ELF-1 (cell line): ENCODE measurements at places on chromosomes 7 and 10.

GRCh38 chr10:60406182-60406581 lies 16.5 kb upstream of the ANK3 start:
- no peak for DNase-seq

- no peak for DNase-seq
Observed at GRCh38 chr7:50768485-50769474, 13.9 kb downstream of the GRB10 start.

DNA sequence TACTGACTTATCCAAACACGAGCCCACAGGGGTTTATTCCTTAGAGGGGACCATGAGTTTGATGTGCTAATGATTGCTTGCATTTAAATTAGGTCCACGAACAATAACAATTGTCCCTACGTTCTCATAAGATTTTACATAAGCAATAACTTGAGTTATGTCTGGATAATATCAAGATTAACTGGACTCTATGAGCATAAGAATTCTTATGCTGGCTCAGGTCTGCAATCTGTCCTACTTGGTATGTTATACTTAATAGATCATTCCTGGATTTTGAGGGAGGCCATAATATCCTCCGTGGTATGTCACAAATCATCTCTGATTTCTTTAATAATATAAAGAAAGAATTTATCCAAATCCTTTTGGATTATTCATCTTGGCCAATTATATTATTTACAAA lies 552.3 kb downstream of the KCNMA1 start:
- no peak for DNase-seq

DNA sequence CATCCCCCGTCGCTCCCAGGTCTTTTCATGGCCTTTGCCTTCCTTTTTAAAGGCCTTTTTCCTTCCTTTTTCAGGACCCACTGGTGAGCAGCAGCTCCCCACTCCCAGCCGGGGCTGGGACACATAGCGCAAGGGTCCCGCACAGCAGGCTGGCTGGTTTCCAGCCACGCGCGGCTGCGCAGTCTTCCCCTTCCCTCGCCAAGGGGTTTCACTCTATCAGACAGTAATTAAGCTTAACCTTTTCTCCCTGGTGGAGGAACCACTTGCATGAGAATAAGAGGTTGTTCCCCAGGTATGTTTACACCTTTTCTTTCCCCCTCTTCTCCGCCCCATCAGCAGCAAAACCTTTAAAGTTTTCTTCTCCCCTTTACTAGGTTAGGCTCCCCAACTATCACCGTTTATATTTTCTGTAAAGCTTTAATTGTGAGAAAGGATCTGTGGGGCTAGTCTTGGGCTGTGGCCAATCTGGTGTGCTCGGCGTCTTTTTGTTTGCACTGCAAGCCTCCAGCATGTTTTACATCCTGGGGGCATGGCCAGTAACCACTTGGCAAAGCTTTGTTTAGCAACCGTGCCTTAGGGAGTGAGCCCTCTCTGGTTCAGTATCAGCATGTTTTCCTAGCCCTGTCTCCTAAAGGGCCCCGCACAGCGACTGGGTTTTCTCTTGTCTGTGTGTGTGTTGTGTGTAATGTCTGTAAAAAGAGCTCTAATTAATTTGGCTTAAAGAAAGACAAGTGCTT lies 219.6 kb downstream of the PHF14 start:
- peak; percentile 94 for DNase-seq

GRCh38 chr10:51001587-51001986 lies 72.7 kb upstream of the PRKG1 start:
- DNase-seq = no peak

DNA sequence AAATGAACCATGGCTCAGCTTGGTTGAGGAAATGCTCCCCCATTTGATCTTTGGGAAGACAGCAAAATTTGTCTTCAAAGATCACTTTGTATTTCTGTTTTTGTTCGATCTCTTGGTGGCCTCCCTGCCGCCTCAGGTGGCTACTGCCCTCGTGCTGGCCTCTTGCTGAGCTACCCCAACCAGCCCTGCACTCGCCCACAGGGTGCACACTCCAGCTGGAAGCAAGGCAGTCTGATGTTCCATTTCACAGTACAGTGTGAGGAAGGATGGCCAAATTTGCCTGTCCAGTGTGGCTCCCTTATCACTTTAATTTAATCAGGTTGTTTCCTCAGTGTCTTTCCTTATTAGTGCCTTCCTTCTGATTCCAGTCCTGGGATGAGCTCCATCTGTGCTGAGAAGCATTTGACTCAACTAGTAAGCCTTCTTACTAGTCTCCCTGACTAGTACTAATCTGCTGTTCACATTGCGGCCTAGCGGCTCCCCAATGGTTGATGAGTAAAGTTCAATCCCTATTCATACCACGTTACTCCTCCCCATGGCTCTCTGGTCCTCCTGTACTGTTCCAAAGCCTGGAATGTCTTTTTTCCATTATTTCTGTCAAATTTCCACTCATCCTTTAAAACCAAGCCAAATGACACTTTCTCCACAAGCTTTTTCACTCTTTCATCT lies 8.2 kb downstream of the MYOF start:
- no peak for DNase-seq

DNA sequence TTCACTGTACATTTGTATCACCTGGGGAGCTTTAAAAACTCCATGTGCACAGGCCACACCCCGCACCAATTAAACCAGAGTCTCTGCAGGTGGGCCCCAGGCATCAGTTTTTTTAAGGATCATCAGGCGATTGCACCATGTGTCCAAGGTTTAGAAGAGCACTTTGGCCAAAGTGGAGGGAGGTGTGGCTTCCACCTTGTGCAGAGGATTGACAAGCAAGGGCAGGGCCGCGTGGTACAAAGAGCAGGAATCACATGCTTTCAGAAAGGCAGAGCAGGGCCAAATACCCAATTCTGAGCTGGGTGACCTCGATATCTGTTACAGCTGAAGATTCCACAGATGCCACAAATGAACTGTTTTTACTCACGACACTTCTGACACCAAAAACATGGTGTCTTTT lies 52.4 kb downstream of the NOC3L start:
- no peak for DNase-seq

DNA sequence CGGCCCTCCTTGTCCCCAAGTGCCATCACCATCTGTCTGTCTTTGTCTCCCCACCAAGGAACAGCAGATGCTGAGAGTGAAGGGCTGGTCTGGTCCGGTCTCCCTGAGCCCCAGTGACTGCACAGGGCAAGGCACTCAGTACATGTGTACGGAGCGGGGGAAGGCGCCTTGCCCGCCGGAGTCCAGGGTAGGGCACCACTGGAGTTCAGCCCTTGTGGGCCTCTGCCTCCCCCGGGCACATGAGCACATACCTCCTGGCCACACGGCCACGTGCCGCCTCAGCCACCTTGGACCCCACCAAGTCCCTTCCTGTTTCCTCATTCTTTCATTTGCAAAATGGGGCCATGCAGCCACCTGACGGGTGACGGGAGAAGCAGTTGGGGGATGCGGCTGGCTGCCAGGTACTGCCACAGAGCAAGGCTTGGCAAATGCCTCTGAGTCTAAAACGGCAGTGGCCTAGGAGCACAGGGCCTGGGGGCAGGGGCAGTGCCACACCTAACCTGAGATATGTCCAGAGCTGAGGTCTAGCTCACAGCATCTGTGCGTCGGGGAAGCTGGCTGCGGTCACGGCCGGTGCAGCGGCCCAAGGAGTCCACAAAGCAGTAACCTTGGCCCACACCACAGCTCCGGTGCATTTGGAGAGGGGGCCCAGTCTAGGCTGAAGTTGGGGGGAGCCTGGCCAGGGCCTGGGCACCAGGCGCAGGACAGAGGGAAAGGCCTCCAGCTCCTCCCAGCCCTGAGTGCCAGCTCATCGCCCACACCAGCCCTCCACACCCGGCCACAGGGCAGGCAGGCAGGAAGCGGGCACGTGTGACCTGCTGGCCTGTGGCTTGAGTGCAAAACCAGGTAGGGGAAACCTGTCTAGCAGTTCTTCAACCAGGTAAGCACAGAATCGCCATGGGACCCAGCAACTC lies 5.2 kb downstream of the ADAP1 start:
- no peak for DNase-seq

- no peak for DNase-seq
Observed at GRCh38 chr7:34762764-34763163, 104.7 kb downstream of the NPSR1 start.

GRCh38 chr10:23158370-23158769 lies 33.7 kb upstream of the PTF1A start:
- peak; percentile 87 for DNase-seq

- DNase-seq = peak; percentile 89
Observed at GRCh38 chr10:73879296-73880173, 5.2 kb upstream of the CAMK2G start.

- no peak for DNase-seq
Observed at GRCh38 chr7:63093481-63093880, 905.2 kb upstream of the ZNF722 start.

- DNase-seq = no peak
Observed at GRCh38 chr7:152869041-152869676, 109.6 kb downstream of the ACTR3B start.

GRCh38 chr7:43495572-43495971 lies 87.3 kb upstream of the STK17A start:
- no peak for DNase-seq

GRCh38 chr10:18402853-18403252 lies 248.5 kb downstream of the NSUN6 start:
- no peak for DNase-seq

DNA sequence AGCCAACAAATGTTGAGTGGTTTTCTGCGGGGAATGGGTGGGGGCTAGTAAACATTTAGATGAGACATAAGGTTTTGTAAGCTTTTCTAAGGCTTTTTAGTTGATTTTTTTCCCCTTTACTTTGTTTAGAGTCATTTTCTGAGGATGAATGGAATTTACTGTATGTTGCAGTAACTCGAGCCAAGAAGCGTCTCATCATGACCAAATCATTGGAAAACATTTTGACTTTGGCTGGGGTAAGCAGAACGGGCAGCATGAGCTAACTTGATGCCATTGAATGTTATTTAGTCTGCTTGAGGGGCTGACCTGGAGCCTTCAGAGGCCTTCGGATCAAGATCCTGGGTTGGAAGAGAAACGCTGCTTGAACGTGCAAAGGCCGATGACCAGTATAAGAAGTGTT lies 37.3 kb downstream of the FBH1 start:
- DNase-seq = no peak

GRCh38 chr10:78653555-78653954 lies 415.2 kb upstream of the ZMIZ1 start:
- no peak for DNase-seq

DNA sequence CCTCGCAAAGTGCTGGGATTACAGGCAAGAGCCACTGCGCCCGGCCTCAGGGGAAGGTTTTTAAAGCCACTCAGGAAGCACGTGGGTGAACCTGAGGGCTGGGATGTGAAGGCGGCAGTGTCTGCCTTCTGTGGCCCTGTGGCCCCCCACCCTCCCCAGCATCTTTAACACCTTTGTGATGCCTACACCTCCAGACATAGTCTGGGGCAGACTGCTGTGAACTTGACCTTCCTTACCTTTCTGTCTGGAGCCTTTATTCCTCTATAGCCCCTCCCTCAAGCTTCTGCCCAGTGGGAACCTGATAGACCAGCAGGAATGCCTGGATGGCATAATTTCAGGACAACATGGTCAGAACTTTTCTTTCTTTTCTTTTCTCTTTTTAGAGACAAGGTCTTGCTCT lies 550.2 kb downstream of the GALNT17 start:
- DNase-seq = no peak

GRCh38 chr10:10138685-10139084 lies 879.0 kb upstream of the CELF2 start:
- DNase-seq = no peak

DNA sequence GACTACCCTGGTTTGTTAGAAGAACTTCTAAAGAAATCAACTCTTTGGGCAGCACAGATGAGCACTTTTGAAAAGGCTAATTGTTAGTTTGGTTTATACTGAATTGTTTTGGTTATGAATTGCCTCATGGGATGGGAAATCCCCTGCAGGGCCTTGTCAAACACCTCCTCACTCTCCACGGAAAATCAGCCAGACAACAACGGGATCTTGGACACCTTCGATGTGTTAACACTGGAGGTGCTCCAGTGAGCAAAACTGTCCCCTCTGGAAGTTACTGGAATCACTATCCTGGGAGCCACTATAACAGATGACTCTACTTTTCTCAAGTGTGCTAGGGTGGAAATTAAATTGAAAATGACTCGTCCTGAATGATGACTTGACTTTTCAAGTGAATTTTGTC lies 38.7 kb downstream of the CDK6 start:
- DNase-seq = no peak

DNA sequence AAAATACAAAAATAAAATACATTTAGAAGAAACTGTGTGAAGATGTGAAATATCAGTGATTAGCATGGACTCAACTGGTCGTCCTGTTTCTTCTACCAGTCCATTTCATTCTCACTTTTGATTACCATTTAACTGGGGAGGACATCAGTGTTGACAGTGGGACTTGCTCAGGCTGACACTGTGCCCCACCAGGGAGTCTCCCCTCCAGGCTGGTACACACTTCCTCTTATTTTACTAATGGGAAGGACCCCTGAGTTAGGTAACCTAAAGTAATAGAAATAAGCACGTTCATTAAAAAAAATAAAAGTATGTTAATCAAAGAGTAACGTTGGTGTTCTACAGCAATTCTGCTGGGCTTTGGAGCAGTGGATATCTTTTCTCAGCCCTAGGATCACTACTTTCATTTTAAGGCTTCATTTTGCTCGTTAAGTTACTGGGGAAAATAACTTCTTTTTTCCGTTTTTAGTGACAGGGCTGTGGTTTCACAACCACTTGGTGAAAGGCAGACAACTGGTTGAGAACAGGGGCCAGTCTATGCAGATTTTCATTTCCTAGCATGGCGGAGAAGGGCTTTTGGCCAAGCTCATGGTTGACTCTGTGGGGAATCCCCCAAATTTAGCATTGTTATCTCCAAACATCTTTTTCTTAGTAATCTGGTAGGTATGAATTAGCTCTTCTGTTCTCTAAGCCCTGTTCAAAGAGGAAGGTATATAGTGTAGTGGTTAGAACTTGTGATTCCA lies 2.1 kb downstream of the SNX10 start:
- no peak for DNase-seq

DNA sequence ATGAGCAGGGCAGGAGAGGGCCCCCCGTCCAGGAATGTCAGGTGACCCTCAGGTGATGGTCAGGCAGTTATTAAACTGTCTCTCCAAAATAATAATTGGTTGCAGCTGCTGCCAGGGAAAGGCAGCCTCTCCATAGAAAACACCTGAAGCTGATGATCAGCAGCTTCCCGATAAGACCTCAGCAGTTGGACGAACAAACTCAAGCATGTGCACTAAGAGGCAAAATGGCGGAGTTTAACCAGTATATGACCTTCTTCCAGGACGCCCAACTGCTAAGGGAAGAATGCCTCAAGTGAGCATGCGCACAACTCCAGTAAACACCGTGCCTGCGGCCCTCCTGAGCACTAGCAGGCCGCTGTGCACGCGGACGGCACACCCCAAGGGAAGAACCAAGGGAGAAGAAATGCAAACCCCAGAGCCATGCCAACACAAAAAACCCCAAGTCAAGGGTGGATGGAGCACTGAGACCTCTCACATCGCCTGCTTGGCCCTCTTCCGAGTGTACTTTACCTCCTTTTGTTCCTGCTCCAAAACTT lies 38.9 kb upstream of the ADARB2 start:
- DNase-seq = no peak
